Hepatocyte (in vitro differentiated cells): ENCODE measurements at places on chromosomes 6 and 20.
A peak's percentile ranks its signal among the peaks of the same experiment; 100 is the strongest.

DNA sequence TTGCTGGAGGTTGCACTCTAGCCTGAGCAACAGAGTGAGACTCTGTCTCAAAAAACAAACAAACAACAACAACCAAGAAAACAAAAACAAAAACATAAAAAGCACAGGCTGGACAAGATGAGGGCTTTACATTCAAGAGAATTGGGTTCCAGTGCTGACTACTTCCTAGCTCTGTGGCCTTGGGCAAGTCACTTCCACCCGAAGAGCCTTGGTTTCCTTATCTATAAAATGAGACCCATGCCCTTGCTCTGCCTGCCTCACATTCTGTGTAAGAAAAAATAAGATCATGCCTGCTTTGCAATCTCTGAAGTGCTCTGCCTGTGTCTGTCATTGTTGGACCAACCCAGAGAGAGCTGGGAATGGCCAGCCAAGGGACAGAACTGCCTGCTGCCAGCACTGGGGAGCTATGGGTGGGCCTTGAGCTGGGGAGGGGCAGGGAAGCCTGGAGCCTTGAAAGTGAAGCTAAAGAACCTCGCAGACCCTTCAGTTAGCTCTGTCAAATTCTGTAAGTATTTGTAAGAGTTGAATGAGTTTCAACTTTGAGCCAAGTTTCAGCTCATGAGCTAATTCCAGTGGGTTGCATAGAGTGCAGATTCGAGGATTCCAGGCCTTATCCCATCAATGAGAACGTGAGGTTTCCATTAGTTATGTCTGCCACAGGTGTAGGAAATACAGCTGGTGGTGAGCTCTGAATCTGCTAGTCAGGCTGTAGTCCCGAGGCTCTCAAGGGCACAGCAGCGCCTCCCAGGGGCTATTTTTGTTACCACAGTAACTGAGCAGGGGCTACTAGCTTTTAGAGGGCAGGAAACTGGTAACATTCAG, 93.2 kb downstream of the DLGAP4 start:
- peak; percentile 57 for DNase-seq
- H3K27me3 ChIP-seq, result peaks cover 20% of the 10 kb centered on the region
- H3K4me3 ChIP-seq, result no peak overlapping the region
- no peak overlapping the region for H3K27ac ChIP-seq

DNA sequence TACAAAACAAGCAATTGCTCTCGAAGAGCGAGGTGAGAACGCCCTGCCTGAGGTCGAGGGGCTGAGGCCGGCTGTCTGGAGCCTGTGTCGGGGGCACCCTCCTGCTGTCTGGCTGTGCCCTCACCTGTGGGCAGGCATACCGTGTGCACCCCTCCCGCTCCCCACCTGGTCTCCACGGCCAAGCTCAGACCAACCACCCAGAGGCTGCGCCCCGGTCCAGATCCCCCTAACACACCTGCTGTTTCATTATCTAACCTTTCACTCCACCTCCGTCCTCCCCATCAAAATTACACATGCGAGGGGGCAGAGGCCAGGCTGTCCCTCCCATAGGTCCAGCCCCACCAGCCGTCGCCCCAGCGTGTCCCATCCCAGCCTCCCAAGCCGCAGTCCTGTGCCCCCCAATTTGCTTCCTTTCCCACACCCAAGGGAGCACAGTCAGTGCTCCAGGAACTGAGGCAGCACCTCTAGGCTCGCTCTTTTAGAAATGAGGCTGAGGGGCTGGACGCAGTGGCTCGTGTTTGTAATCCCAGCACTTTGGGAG, 35.2 kb downstream of the NTSR1 start:
- DNase-seq, result no peak
- H3K4me1 ChIP-seq, result no peaks in the 10 kb centered on the region
- H3K27me3 ChIP-seq, result no peaks in the 10 kb centered on the region

- no peak overlapping the region for H3K4me3 ChIP-seq
- H3K4me1 ChIP-seq, result peaks cover 10% of the 10 kb centered on the region
- H3K27me3 ChIP-seq, result no peaks in the 10 kb centered on the region
- DNase-seq, result peak; percentile 63
- peak overlapping the region; percentile 55 for H3K27ac ChIP-seq
These were observed 5.6 kb downstream of the PPP2R5D start for GRCh38 chr6:42989923-42990322.

GRCh38 chr6:143026696-143027449, 33.8 kb upstream of the AIG1 start:
- no peaks in the 10 kb centered on the region for H3K36me3 ChIP-seq
- no peaks in the 10 kb centered on the region for H3K4me1 ChIP-seq
- DNase-seq, result peak; percentile 20
- no peak overlapping the region for H3K27ac ChIP-seq

GRCh38 chr6:12335717-12336116, 45.6 kb downstream of the EDN1 start:
- DNase-seq, result no peak
- H3K4me3 ChIP-seq, result no peak overlapping the region
- no peak overlapping the region for H3K27ac ChIP-seq
- H3K4me1 ChIP-seq, result peaks cover 11% of the 10 kb centered on the region
- H3K36me3 ChIP-seq, result no peaks in the 10 kb centered on the region

DNA sequence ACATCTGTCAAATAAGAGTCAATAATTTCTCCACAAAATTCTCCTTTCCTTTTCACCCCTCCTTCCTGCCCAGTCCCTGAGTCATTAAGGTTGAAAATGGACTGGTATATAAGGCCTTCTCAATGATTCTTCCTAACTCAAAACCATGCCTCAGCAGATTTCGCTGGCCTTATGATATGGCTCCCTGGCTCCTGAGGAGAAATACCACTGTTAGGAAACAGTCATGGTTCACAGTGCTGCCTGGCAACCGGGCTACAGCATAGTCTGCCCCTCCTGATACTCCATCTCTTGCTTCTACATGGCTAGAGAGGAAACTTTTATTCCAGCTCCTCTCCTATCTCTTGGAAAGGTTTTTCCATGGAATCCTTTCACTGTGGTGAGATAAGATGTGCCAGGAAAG, 4.7 kb downstream of the UBE2J1 start:
- H3K4me1 ChIP-seq, result peaks cover 30% of the 10 kb centered on the region
- H3K27me3 ChIP-seq, result no peaks in the 10 kb centered on the region
- H3K36me3 ChIP-seq, result no peaks in the 10 kb centered on the region
- DNase-seq, result peak; percentile 63
- peak overlapping the region; percentile 26 for H3K27ac ChIP-seq
- no peak overlapping the region for H3K4me3 ChIP-seq

GRCh38 chr6:56851074-56851473, 103.8 kb upstream of the BEND6 start:
- no peaks in the 10 kb centered on the region for H3K27me3 ChIP-seq
- peak overlapping the region; percentile 72 for H3K27ac ChIP-seq
- H3K4me1 ChIP-seq, result no peaks in the 10 kb centered on the region

DNA sequence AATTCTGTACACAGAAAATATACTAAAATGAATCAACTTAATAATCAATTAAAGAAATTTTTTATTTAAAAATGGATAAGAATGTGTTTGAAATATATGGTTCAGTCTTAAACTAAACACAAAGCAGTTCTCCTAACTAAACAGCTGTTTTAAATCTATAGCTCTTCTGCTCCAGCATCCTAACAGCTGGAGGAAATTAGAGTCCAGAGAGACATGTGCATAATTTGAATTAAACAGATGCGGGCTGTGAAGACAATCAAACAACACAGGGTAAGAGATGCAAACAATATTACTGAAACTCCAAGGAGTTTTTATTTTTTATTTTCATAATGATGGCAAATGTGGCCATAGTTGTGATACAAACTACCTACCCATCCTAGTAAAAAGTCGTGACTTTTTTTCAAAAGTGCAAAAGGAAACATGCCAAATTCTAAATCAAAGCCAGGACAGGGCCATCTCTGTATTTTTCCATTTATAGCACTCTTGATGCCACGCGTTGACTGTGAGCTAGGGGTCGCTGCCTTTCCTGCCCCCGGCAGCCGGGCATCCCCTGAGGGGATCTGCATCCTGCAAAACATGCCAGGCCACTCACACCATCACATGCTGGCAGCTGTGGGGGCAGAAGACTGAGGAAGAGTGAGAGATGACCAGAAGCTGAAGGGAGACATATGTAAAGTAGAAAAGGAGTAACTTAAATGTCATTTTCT, 310.6 kb downstream of the PRKN start:
- no peak for DNase-seq
- H3K36me3 ChIP-seq, result no peaks in the 10 kb centered on the region
- H3K4me3 ChIP-seq, result no peak overlapping the region
- H3K4me1 ChIP-seq, result no peaks in the 10 kb centered on the region
- no peak overlapping the region for H3K27ac ChIP-seq
- no peaks in the 10 kb centered on the region for H3K27me3 ChIP-seq
